Sigmoid colon (tissue), 7 donors: ENCODE measurements at places on chromosomes 11 and 22. TPM values are rescaled to one million over a fixed set of nuclear protein-coding genes. Genes with fewer than 3 reads are reported as not detected.

ANO1 gene
- 17.4 TPM for total RNA-seq

CENPM gene
- 5.4 TPM for total RNA-seq

SMIM35 gene
- not detected for total RNA-seq

BRD1 gene
- 38.3 TPM for total RNA-seq
